ENCODE measurements at places on chromosomes 11 and 22.

- DNase-seq, result no peak
Observed at GRCh38 chr11:62505059-62505439, 41.6 kb downstream of the AHNAK start.

- no peak for DNase-seq
Observed at GRCh38 chr11:107041088-107041444, 22.8 kb upstream of the GUCY1A2 start.

DNA sequence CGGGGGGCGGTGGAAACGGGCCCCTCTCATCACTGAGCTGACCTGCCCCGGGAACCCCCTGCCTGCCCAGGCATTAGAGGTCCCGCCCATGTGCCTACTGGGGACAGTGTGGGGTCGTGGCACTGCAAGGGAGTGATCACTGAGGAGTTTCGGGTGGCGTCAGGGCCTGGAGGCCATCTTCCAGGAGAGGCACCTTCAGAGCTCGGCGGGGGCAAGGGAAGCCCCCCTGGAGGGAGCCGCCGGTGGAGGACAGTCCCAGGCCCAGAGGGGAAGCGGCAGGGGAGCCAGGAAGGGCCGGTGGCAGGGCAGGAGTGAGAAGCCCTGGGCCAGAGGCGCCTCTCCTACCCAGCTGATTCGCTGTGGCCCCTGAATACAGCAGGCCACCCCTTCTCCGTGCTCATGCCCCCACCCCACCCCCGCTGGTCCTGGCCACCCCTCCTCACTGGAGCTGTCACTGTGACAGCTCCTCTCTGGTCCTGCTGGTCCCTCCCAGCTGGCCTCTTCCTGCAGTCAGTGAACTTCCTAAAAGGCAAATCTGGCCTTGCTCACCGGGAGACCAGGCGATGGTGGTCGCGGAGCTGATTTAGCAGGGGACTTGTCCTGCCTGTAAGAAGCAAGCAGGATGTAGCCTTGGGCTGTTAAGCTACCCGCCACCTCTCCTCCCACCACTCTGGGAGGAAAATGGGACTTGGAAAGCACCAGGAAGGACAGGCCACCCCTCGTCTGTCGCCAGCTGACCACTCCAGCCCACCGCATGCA lies 2.0 kb upstream of the MAPK11 start:
- DNase-seq, result no peak

GRCh38 chr11:109526061-109526460 lies 104.1 kb downstream of the C11orf87 start:
- DNase-seq, result no peak

DNA sequence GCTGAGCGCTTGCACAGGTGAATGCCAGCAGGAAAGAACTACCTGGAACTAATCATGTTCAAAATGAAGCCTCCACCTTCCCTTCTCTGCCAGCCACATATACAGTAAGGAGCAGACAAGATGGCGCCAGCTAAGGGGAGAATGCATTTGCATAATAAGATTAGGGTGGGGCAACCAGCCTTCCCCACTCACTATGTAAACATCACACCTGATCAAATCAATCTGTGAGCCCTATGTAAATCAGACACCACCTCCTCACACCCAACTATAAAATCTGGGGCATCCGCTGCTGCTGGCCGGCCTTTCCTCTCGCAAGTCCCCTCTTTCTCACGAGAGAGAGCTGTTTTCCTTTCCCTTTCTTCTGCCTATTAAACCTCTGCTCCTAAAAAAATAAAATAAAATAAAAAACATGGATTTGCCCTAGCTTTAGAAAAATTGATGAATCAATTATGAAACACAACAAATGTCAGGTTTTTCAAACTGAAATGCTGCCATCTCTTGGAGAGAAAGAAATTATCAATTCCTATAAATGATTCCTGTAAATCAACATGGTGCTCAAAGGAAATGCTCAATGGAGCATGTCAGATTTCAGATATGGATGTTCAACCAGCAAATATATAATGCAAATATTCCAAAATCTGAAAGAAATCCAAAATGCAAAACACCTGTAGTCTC lies 108.9 kb downstream of the SGSM3 start:
- no peak for DNase-seq

Data from AG08395 (cell line).